ENCODE measurements at places on chromosomes 16 and 17.

- DNase-seq = no peak
Measured at GRCh38 chr16:10566613-10567012, 13.8 kb downstream of the EMP2 start.

- DNase-seq = peak; percentile 47
Measured at GRCh38 chr17:64418506-64419339, 28.1 kb upstream of the PECAM1 start.

DNA sequence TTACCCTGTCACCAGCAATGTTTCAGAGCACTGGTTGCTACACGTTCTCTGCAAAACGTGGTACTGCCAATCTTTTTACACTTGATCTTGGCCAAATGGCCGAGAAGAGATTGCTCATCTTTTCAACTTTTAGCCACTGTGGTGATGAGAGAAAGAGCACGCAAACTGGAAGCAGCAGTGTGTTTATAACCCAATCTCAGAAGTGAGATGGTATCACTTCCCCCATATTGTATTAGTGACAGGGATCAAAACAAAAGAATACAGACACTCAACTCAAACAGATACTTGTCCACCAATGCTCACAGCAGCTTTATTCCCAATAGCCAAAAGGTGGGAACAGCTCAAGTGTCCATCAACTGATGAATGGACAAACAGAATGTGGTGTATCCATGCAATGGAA, 72.1 kb upstream of the FA2H start:
- DNase-seq = no peak

GRCh38 chr17:13636951-13637350, 35.2 kb upstream of the HS3ST3A1 start:
- DNase-seq = no peak

- no peak for DNase-seq
Measured at GRCh38 chr17:57372156-57372555, 115.8 kb downstream of the MSI2 start.

DNA sequence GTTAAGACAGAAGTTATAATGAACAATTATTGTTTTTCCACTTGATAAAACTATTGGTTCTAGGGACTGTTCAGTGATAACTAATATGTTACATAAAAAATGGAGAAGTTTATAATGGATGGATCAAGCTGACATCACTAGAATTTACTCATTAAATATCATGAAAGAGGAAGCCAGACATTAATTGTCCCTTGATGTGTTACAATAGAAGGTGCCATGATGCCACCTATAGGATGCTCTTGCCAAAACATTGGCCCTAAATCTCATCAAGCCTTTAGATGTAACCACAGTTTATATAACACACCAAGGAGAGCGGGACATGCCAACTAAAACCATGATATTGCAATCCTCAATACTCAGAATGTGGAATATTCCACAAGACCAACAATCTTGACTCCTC, 147.9 kb upstream of the MON1B start:
- DNase-seq = peak; percentile 6

DNA sequence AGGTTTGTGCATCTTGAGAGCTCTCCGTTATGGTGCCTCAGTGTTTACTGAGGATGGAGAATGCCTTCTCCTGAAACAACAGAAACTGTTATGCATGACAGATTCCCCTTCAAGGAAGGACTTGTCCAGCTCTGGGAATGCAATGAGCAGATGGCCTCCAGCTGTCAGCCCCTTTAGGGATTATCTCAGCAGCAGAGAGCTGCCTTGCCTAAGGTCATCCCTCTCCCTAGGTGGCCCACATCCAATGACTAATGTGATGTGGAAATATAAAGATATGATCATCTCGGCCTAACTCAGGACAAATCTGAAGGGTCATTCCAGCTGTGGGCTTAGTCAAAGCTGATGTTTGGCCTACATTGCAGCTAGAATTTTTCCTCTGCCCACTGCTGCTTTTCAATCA, 214.3 kb upstream of the N4BP1 start:
- DNase-seq = no peak

DNA sequence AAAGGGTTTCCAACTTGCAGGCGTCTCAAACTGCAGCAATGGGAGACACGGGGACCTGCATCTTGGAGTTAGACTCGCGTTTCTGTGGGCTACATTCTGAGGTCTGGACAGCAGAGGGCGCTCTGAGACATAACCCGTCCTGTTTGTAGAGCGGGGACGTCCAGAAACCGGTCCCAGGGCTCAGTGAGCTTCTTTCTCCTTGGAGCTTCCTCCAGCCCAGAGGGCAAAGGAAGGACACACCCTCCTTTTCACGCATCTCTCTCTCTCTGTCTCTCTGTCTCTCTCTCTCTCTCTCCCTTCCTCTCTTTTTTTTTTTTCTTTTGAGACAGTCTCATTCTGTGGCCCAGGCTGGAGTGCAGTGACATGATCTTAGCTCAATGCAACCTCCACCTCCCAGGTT, 19.8 kb downstream of the COX4I1 start:
- DNase-seq = peak; percentile 69

- no peak for DNase-seq
Measured at GRCh38 chr16:80294172-80294571, 246.6 kb upstream of the DYNLRB2 start.

DNA sequence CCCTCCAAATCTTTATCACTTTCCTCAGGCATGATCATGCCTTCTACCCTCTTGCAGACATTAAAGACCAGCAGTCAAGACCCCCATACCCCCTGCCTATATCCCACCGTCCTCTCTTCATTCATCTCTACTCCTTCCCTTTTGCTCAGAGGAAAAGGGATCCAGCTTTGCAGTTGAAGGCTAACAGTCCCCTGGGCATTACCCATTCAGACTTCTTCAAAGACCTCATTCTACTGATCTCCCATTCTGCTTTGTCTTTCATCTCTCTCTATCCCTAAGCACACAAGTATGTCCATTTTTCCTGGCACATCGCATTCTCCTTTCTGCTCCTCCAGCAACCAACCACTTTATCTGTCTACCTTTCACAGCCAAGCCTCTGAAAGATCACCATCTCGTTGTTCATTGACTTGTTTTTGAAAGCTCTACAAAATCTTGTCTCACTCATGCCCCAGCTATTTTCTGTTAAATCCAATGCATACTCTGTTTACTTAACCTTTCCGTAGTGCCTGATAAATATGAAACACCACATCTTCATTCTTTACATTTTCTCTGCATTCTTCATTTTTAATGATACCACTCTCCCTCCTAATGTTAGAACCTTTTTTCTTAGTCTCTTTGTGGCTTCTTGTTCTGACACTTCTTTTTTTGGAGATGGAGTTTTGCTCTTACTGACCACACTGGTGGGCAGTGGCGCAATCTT, 14.1 kb upstream of the LCMT1 start:
- no peak for DNase-seq

DNA sequence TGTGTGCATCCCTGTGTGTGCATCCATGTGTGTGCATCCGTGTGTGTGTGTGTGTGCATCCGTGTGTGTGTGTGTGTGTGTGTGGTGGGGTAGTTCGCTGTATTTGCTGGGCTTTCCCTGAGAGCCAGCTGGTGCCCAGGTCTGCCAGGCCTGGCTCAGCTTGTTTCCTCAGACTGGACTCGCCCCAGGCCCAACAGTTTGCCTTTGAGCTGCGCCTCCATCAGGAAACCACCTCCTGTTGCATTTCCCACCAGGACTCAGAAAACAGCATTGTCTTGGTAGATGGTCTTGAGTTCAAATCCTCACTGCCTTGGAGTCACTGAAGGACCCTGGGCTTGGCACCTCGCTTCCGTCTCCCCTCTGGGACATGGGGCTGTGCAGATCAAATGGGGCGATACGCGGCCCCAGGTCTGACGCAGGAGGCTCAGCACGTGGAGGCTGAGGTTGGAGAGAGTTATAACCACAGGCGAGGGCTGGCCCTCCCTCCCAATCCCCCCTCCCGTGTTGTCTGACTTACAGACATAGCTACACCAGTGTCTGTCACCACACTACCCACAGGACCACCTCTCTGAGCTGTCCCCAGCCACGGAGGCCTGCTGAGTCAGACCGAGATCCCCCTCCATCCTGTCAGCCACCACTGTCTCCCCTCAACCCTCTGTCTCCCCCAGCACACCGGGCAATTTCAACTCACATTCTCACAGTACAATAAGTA, 4.7 kb downstream of the ITGAE start:
- DNase-seq = no peak

- DNase-seq = no peak
Measured at GRCh38 chr16:63157818-63158217, 1121.6 kb upstream of the CDH8 start.

DNA sequence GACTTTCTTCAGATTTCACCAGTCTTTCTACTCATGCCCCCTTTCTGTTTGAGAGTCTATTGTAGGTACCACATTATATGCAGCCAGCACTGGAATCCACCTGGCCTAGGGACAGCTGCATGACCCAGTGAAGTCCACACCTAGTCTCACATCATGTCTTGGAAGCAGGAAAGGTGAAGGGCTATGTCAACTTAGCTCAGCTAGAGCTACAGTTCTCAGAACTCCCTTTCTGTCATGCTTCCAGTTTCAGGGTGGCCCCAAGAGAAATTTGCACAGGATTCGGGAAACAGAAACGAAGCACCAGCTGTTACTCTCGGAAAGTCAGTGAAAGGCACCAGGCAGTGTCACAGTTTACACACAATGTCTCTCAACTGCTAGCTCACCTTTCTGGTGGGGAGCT, 51.6 kb upstream of the NLRP1 start:
- DNase-seq = no peak

DNA sequence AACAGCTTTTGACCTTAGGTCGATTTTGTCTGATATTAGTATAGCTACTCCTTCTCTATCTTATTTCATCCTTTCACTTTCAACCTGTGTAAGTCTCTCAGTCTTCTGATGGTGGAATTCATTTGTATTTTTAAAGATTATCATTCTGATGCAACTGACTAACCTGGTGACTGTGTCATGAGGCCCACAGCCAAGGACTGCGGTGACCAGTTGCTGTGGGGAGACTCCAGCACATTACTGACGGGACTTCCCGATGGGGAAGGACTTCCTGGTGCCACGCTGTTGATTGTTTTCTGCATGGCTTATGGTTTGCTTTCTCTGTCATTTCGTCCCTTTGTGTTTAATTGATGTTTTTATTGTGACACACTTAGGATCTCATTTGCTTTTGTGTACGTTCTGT, 34.2 kb downstream of the RMI2 start:
- DNase-seq = no peak

DNA sequence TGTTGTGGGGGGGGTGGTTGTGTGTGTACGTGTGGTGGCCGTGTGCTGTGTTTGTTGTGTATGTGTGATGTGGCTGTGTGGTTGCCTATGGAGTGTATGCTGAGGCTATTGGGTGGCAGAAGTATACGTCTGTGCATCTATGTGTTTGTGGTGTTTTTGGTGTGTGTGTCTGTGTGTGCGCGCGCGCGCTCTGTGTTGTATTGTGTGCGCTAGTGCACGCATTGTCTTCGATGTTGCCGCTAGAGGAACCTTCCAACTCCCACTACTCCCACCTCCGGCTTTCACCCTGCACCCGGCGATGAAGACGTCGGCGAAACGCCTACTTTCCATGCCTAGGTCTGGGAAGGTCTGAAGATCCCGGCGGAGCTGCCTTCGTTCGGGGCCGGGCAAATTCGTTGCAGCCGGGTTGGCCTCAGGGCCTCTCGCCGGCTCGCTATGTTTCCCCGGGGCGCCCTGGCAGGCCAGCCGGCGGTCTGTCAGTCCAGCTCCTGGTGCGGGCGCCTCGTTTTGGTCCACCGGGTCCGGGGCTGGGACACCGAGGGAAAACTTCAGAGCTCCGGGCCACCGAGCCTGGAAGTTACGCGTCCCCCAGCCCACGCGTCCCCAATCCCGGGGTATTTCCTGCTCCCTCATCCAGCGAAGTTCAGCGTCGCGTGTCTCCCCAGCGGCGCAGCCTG, 5.2 kb upstream of the DLX4 start:
- DNase-seq = no peak
